ENCODE measurements at places on chromosomes 1 and 21.

DNA sequence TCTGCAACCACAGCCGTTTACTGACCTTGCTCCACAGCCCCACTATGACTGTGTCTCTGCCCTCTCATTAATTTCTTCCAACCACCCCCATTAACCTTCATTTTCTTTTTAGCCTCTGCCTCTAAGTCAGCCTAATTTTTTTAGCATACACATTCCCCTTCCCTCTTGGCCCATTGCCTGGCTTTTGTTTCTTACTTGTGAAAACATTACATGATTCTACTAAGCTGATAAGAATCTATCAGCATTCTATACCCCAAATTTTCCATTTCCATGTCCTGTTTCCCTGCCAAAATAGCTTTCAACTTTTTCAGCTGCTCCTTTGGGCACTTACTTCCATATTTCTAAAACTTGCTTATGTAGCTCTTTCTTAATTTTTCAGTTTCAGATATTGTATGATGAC is 79.8 kb downstream of the PCP4 start:
- peak; percentile 2 for DNase-seq

- no peak for DNase-seq
Measured at GRCh38 chr1:24293392-24294227, 25.5 kb upstream of the GRHL3 start.

DNA sequence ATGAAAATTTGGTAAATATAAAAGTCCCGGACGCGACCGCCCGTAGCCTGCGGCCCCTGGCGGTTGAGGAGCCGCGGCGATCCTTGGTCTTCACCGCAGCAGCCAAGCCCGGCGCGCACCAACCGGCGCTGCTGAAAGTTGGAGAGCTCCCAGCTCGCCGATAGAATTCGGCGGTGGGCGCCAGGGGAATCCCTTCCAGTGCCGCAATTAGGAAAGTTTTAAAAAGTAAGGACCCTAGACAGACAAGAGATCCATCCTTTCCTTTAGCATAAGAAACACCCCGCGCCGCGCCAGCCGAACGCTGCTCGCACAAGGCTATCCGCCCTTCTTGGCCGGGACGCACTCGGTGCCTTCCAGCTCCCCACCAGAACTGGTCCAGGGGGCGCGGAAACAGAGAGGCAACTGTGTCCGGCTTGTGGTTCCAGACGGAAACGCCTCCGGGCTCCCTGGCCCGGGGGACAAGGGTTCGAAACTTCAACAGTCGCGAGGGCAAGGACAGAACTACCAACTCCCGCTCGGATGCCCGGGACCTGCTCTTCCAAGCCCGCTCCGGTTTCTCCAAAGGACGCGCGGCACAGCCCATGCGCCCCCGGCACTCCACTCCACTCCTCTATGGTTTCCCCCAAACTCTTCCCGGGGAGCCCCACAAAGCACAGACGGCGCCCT is 1.7 kb downstream of the FAM78B start:
- peak; percentile 54 for DNase-seq

- DNase-seq, result peak; percentile 68
Measured at GRCh38 chr21:45478115-45478801, 64.0 kb downstream of the SLC19A1 start.

GRCh38 chr1:178055779-178056471 is 38.0 kb upstream of the RASAL2 start:
- no peak for DNase-seq

GRCh38 chr1:30645807-30646206 is 77.6 kb downstream of the MATN1 start:
- DNase-seq, result peak; percentile 68

- peak; percentile 83 for DNase-seq
Measured at GRCh38 chr1:170661646-170662411, 2.1 kb upstream of the PRRX1 start.

GRCh38 chr1:2785631-2786328 is 15.7 kb downstream of the TTC34 start:
- no peak for DNase-seq

DNA sequence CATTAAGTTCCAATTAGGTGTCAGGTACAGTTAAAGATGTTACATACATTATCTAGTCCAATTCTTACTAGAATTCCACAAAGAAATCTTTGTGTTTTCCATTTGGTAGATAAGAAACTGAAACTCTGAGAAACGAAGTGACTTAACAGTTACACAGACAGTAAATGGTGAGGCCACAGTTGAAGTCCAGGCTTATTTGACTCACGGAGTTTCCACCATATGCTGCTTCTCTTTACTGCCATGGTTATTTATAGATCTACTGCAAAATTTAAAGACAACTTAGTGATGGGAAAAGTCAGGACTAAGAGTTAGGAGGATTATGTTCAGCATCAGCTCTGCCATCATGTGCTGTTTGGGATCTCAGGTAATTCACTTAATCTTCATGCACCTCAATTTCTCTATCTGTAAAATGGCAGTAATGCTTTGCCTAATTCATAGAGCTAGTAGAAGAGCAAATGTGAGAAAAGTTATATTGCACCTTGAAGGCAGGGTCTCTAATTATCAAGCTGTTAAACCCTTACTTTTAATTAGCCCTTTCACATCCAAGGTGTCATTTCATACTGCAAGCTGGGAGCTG is 26.2 kb upstream of the SAMSN1 start:
- DNase-seq, result no peak

GRCh38 chr1:25031601-25031965 is 101.5 kb upstream of the RUNX3 start:
- peak; percentile 39 for DNase-seq

DNA sequence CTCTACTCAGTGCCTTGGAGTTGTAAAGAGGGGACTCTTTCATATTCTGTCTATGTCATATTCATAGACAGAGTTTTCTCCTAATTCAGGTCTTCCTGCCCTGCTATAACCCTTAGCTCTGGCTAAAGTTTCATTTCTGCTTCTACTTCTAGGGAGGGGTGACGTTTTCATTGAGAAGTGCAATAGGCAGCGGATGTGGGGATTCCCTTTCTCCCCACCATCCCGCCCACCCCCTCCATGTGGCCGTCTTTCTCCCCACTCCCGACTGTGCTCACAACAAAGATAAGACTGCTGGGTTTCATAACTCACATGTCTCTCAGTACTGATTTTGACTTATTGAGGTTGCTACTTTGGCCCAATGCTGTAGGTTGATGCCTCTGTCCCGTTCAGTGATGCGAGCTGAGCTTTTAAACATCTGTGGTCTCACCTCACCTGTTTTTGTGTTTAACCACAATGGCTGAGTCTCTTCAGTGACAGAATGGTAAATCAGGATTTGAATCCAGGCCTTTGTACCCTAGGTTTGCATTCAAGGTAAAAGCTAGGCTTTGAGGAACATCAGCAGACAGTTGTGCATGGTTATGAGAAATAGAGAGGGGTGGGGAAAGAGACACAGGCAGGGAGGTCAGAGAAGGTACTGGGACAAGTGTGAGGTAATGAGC is 7.8 kb upstream of the KIF14 start:
- DNase-seq, result no peak

GRCh38 chr1:54610048-54610447 is 13.3 kb downstream of the FAM151A start:
- DNase-seq, result no peak

DNA sequence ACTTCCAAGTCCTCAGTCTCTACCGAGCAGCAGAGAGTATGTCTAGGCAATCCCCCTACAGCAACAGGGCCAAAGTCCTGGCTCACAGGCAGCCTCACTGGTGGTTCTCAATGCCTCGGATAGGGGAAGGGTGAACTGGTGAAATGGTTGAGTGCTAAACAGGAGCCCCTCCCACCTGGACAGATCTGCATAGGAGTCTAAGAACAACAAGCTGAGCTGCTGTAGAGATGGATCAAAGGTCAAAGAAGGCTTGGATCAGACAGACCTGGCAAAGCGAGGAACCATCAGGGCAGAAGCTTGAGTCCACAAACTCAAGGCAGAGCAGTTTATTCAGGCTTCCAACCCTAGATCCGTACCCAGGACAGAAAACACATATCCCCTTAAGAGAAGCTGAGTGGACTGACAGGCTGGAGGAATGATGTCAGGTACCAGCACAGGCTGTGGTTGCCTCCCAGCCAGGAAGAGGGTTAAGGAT is 31.8 kb downstream of the RABIF start:
- no peak for DNase-seq

GRCh38 chr1:92483610-92484471 is 2.9 kb downstream of the GFI1 start:
- no peak for DNase-seq

GRCh38 chr1:230249695-230250480 is 176.2 kb downstream of the PGBD5 start:
- DNase-seq, result no peak

GRCh38 chr1:46244656-46245371 is 2.7 kb upstream of the RAD54L start:
- peak; percentile 12 for DNase-seq

- peak; percentile 71 for DNase-seq
Measured at GRCh38 chr1:159177272-159177907, 6.0 kb downstream of the CADM3 start.

GRCh38 chr1:201941420-201942128 is 4.8 kb downstream of the LMOD1 start:
- no peak for DNase-seq

DNA sequence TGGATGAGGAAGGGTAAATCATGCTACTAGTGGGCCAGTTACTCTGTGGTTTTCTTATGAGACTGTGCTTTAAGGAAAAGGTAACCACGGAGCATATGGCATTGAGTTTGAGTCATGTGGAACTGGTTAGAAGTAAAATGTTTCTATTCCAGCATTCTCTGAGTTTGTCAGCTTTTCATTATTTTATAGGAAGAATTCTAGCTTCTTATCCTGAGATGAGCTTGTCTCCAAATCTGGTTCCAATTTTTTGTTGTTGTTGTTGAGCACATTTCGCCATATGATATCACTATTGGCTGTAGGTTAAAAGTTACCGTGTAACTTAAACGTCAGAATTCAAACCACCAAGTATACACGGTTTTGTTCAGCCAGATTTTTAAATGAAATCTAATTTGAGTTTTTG is 69.9 kb downstream of the ATF6 start:
- peak; percentile 84 for DNase-seq

- DNase-seq, result no peak
Measured at GRCh38 chr1:228307218-228308023, 99.2 kb downstream of the TRIM11 start.
